ENCODE measurements at places on chromosomes 7 and 10. TPM values are rescaled to one million over a fixed set of nuclear protein-coding genes. Genes with fewer than 3 reads are reported as not detected.

LHFPL3 gene
- 0.14 TPM for total RNA-seq

AP1S1 gene
- 47.2 TPM for total RNA-seq

DGKB gene
- total RNA-seq, result 0.45 TPM

MPP7 gene
- 16.1 TPM for total RNA-seq

SUN3 gene
- 4.5 TPM for total RNA-seq

ZNF804B gene
- 0.05 TPM for total RNA-seq

DNA sequence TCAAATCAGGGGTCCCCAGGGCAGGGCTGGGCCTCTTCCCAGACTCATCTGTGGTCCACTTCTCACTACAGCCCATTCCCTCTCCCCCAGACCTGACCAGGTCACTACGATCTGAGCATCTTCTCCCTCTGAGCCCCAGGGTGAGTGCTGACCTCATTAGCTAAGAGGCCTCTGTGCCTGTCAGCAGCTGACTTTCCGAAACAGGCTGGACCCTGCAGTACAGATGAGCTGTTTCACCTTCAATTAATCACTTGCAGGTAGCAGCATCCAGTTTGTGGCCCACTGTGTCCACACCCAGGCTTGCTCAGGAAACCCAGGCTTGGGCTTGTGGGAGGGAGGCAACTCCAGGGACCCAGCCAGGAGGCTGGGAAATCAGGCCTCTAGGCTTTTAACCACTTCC lies 24.3 kb downstream of the SRRM3 start:
- no peaks in the 10 kb centered on the region for H3K4me1 ChIP-seq
- H3K36me3 ChIP-seq, result no peaks in the 10 kb centered on the region
- no peak for DNase-seq
- H3K27me3 ChIP-seq, result peaks cover 3% of the 10 kb centered on the region
- H3K4me3 ChIP-seq, result no peak overlapping the region

DNA sequence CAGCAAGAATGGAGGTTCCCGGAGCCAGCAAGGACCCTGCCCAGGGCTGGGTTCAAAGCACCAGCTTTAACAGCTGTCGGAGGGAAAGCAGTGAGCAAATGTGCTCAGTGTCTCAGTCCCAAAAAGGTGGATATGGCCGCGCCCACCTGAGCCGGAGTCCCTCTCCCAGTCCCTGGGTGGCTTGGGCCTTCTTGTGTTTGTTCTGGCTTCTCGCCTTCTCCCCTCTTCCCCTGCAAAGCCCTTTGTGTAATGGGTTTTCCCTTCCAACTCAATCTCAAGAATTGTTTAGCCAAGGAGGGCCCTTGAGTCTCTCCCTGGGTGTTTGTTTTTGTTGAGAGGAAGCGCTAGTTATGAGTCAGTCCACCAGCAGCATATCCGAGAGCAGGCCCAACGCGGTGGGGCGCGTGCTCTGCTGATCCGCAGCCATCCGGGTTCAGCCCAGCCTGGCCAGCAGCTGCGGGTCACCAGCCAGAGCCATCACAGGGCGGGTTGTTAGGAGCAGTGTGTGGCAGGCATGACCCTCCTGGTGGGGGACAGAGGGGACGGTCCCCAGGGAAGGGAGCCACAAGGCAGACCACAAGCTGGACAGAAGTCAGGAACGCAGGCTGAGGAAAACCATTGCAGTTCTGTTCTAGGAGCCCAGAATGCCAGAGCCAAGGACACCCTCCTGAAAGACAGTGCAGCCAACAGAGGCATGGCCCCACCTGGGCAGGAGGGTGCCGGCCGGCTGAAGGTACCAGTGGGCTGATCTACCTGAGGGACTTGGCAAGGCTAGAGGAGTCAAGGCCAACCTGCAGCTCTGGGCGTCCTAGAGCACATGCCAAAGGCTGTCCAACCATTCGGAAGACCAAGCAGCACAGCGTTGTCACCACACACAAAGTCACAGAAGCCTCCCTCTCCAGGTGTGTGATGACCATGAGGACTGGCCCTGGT lies 21.3 kb downstream of the CALML3 start:
- H3K4me1 ChIP-seq, result peaks cover 46% of the 10 kb centered on the region
- no peak overlapping the region for H3K4me3 ChIP-seq
- no peaks in the 10 kb centered on the region for H3K36me3 ChIP-seq
- peak; percentile 38 for DNase-seq

GRCh38 chr7:102080434-102081243 lies 206.0 kb upstream of the SH2B2 start:
- DNase-seq, result no peak
- no peaks in the 10 kb centered on the region for H3K27me3 ChIP-seq
- H3K27ac ChIP-seq, result no peak overlapping the region

DNA sequence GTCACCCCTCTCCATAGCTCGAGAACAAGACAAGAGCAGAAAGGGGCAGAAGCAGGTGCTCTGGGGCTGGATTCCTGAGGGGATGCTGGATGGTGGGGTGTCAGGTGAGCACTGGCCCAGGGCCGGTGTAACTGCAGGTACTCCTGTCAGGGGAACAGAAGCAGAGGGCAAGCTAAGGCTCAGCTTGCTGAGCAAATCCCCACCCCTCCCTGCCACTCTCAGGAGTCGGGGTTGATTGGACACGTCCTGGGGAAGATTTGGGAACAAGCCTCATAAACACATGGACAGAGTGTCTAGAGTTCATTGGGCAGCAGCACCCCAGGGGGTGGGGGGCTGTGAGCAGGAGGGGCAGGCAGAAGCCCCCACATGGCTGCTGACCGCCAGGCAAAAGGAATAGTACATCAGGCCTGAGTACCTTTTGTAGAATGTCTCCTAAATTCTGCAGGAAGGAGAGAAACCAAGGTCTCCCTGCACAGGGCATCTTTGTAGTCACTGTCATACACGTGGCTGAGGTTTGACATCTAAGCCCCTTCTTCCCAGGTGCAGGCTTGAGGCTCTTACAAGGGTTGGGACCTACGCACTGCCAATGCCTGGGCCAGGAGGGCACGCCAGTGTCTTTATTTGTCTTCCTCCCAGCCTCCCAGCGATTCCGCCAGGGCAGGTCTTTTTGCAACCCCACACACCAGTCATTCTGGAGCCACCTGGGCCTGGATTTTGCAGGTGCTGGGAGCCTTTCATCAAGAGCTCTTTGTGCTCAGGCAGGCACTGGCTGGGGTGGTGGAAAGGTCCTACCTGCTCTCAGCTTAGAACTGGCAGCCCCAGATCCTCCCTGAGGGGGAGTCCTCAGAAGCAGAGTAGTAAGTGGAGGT lies 2.8 kb downstream of the CALML3 start:
- no peaks in the 10 kb centered on the region for H3K4me1 ChIP-seq
- H3K36me3 ChIP-seq, result no peaks in the 10 kb centered on the region
- no peaks in the 10 kb centered on the region for H3K27me3 ChIP-seq
- no peak overlapping the region for H3K4me3 ChIP-seq
- H3K27ac ChIP-seq, result no peak overlapping the region

DNA sequence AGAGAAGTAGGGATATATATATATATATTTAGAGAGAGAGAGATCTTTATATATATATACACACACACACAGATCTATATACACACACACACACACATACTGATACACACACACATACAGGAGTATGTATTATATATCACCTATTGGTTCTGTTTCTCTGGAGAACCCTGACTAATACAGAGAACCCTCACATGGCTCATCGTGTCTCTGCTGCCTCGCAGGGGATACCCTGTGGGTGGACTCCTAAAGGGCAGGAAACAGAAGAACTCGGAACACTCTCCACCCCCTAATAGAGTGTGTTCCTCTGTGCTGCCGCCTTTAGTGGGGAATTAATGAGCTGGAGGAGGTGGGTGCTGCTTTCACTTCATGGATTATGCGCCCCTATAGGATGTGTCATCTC lies 86.6 kb downstream of the NPY start:
- no peaks in the 10 kb centered on the region for H3K4me1 ChIP-seq
- no peak overlapping the region for H3K27ac ChIP-seq
- no peaks in the 10 kb centered on the region for H3K27me3 ChIP-seq
- DNase-seq, result no peak
- H3K36me3 ChIP-seq, result no peaks in the 10 kb centered on the region

DNA sequence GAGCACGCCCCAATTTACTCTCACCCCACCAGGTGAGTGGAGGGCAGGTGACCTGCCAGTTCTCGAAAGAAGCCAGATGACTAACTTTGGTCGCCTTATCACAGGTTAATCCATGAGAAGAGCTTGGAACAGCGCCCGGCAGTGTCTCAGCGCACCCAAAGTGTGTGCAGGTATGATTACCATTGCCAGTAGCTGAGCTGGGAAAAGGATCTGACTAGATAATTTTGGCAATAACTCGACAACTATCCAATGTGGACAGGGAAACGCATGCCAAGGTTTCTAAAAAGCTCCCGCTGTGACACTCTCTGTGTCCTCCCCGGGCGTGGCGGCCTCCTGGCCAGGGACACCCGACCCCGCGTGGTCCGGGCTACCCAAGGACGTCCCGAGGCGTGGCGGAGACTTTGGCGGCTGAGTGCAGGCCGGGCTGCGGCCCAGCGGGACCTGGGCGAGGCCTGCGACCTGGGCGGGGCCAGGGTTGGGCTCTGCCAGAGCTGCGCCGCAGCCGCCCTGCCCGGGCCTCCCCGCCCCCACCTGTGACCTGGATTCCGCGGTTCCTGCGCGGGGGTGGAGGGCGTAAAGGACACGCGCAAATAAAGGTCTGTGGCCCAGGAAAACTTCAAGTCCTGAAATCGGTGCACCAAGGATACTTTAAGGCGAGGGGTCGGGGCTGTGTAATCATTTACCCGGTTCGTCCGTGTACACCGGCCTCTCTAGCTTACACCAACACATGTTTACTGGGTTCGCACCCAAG lies 13.7 kb upstream of the WAPL start:
- no peaks in the 10 kb centered on the region for H3K27me3 ChIP-seq
- DNase-seq, result peak; percentile 44
- peak overlapping the region; percentile 36 for H3K4me3 ChIP-seq

DNA sequence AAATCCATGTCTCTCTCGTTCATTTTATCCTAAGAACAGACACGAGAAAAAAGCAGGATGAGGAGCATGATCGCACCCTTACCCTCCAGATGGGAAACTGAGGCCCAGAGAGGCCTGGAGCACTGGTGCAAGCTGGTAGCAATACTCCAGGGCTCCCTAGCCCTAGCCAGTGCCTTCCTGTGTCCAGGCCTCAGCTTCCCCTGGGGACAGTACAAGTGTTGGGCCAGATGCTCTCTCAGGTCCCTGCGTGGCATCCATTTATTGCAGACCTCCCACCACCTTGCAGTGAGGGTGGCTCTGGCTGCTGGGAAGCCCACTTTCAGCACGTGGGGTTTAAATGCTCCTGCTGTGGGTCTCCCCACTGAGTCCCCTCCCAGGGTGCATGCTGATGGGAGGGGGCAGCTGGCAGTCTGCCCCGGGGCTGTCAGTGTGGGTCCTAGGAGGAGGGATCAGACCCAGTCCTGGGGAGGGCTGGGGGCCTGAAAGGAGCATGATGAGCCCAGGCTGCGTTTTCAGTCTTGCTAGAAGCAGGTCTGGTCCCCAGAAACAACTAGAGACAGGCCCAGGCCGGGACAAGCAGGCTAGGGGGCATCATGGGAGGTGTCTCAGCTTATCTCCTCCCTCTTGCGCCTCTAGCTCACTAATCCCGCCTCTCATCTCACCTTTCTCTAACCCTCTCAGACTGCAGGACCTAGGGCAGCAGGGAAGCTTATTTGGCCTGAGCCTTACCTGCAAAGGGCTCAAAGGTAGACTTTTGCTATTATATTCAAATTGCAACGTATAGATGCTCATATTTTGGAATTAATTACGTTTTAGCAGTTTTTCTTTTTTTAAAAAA lies 662 bp upstream of the PPIF start:
- peak overlapping the region; percentile 75 for H3K27ac ChIP-seq
- no peaks in the 10 kb centered on the region for H3K27me3 ChIP-seq
- no peaks in the 10 kb centered on the region for H3K4me1 ChIP-seq
- no peak for DNase-seq

DNA sequence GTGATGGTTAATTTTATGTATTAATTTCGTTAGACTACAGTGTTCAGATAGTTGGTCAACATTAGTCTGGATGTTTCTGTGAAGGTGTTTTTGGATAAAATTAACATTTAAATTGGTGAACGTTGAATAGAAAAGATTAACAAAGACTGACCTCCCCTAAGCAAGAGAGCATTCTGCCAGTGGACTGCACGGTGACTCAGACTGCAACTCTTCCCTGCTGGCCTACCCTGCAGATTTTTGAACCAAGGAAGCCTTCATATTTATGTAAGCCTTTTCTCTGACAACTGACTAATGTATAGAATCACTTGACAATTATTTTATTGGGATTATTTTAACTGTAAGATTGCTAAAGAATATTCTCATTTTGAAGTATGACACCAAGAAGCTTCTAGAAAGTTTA lies 7.9 kb upstream of the ZNF248 start:
- no peak overlapping the region for H3K4me3 ChIP-seq
- H3K27me3 ChIP-seq, result no peaks in the 10 kb centered on the region
- no peaks in the 10 kb centered on the region for H3K36me3 ChIP-seq
- no peak for DNase-seq

DNA sequence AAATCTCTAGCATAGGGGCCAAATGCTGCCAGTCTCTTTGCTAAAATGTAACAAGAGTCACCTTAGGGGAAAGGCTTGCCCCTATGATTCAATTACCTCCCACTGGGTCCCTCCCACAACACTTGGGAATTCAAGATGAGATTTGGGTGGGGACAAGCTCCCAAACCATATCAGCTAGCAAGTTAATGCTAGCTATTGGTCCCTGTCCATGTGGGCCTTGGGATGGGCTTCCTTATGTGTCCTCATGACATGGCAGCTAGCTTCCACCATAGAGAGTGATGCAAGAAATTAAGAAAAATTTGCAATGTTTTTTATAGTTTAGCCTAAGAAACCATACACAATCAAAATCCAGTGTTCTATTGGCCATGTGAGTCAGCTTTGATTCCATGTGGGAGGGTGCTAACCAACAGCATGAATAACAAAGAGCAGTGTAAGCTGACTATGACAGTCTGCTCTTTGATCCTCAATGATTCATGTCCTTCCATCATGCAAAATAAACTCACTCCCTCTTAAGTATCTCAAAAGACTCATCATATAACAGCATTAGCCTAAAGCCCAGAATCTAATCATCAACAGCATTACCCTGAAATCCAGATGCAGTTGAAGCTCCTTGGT lies 21.7 kb upstream of the ZNF365 start:
- no peaks in the 10 kb centered on the region for H3K36me3 ChIP-seq
- no peaks in the 10 kb centered on the region for H3K4me1 ChIP-seq
- no peak overlapping the region for H3K4me3 ChIP-seq
- H3K27ac ChIP-seq, result no peak overlapping the region
- no peak for DNase-seq
- no peaks in the 10 kb centered on the region for H3K27me3 ChIP-seq

DNA sequence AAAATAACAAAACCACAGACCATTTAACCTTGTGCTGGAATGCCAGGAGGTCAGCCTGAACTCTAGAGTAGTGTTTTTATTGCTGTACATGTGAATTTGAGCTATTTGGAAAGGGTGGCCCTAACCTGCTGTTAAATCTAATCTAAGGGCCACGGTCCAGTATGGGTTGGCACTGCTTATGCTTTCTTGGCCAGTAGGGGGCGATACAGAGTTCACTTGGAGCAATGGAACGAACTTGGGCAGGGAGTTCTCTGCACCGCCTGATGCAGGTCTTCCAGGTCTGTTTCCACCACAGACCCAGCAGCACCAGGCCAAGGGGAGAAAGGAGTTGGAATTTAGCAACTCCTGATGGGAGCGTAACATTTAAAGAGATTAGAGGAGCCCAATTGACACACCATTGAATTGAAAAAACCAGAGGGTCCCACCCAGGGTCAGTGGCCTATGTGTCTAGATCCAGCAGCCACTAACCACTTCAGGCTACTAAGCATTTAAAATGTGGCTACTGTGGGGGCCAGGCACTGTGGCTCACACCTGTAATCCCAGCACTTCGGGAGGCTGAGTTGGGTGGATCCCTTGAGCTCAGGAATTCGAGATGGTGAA lies 75.7 kb upstream of the EFCAB10 start:
- H3K4me3 ChIP-seq, result no peak overlapping the region
- DNase-seq, result no peak
- H3K27ac ChIP-seq, result no peak overlapping the region
